Stimulated activated CD4-positive, alpha-beta T cell treated with anti-CD3 and anti-CD28 coated beads, Interleukin-1b, Interleukin-23, amount 100 ng/mL, for 24 hours (primary cell): ENCODE measurements at places on chromosomes 16 and 17.

DNA sequence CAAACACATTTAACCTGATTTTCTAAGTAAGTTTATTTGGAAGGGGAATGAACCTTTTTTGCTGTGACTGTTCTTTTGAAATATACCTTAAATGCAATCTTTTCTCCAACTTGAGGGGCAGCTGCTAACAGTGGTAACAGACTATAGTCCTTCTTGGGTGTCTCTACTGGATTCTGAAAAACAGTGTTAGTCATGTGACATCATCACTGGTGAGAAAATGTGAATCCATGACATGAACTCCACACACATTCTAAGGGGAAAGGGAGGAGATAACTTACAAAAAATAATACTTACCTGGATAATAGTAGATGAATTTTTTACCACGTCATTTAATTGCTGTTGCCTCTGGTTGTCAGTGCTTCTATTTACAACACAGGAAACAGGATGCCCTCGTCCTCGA, 11.3 kb downstream of the COIL start:
- no peak for DNase-seq

GRCh38 chr17:8220783-8221662, 10.6 kb upstream of the AURKB start:
- DNase-seq: peak; percentile 89

DNA sequence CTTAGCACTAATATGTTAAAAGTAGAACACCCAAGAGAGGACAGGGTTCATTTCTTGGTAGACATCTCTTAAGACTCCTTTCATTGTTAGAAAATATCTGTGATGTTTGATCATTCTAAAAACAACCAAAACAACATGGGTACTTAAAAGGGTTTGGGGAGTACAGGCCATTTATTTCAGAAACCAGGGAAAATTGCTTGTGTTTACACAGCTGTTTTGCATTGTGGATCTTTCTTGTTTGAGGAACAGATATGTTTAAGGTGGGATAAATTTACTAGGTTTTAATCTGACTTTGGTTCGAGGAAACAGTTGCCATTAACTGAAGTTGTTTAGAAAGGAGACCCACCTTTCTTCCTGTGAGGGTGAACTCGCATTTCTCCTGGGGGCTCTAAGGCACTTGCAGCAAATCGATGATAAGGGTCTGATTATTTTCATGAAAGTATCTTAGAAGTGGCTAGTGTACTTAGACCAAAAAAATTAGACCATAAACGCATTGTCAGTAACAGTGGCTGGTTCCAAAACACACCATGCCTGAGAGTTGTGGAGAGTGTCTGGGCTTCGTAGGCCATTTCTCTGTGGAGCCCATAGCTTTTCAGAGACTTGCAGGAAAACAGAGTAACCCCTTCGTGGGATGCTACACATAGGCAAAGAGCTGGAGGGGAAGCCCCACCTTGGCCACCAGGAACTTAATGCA, 17.6 kb downstream of the CLUAP1 start:
- DNase-seq: no peak

DNA sequence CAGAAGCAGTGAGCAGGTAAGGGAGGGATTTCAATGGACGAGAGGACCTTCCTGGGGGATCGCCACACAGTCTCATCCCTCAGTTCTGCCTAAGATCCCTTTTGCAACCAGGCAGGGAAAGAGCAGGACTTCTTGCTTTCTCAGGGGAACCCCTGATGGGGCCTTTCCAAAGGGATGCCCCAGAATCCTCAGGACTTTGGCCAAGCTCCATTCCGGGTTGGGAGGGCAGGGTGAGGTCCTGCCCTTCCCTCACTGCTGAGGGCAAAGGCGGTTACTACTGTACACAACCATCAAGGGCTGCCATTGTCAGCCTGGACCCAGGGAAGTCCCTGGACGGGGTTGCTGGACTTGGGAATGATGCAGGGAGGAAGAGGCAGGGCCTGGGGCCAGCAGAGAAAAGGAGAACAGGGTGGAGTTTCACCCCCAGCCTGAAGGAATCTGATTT, 9.7 kb downstream of the PRR29 start:
- DNase-seq: no peak

DNA sequence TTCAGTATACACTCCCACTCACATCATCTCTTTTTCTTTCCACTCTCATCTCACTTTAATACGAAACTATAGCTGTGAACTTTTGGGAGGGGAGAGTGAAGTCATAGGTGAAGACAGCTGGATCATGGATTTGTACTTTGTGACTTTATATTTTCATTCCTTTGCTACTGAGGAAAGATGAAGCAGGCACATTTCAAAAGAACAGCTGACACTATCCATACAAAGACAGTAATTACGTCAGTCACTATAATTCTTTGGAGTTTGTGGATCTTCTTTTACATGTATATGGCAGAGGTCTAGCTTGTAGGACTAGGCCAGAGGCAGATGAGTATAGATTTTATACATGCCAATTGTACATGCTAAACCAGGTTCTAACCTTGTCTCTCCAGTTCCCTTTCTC, 346.3 kb downstream of the BCAS3 start:
- DNase-seq: no peak

- DNase-seq: no peak
These were observed 177.2 kb downstream of the PMP22 start for GRCh38 chr17:15087946-15088345.

DNA sequence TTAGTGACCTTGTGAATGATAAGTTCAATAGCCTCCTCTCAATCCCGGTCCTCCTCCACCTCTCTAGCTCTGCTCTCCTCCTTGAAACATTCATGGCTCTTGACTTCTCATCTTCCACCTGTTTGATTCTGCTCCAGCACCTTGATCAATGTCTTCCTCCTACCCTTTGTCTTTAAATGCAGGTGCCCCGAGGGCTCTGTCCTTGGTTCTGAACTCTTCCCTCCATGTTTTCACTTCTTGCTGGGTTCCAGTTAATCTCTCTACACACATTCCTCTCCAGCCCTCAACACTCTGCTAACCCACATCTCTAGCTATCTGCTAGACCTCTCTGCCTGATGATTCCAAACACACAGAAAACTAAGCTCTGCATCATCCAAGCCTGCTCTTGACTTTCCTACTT, 13.4 kb downstream of the CD300E start:
- DNase-seq: no peak

- no peak for DNase-seq
These were observed 6.1 kb upstream of the UQCRC2 start for GRCh38 chr16:21946889-21947635.

DNA sequence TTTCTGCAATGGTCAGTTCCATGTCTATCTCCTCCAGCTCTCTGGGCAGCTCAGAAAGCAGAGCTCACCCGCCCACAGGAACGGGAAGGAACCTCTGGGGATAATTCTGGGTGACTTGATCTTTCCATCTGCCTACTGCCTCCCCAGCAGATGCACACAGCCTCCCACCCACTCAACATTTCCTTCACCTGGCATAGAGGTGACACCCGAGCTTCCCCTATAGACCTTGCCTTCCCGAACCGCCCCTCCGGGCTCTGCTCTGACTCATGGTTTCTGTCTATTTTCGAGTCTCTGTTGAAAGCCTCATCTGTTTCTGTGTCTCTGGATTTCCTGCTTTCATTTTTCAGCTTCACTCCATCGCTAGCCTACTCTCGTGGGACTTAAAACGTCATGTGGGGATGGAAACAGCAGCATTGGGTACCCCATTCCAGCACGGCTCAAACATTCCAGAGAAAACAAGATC, 11.4 kb downstream of the GGA3 start:
- peak; percentile 86 for DNase-seq

GRCh38 chr17:7139400-7139799, 24.8 kb upstream of the ASGR2 start:
- DNase-seq: no peak

- no peak for DNase-seq
These were observed 1.0 kb upstream of the FBRS start for GRCh38 chr16:30656974-30657865.

DNA sequence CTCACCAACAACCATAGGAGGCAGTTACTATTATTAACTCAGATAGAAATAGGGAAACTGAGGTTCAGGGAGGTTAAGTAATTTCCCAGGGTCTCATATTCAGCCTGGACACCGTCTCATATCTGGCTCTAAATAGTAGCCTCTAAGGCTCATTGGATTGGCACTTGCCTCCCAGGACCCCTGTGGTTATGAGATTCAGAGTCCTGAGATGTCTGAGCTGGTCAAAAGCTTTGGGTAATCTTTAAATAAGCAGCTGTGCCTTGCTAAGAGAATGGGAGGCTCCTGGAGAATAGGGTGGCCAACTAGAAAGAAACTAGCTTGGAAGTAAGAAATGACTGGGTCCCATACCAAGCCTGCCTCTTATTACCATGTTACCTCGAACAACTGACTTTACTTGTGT, 50.3 kb upstream of the CRHR1 start:
- no peak for DNase-seq

GRCh38 chr16:11025120-11025531, 80.8 kb downstream of the CLEC16A start:
- DNase-seq: no peak
